CD4-positive, alpha-beta T cell treated with Interleukin-6 at 100 ng/mL for 8 hours (primary cell): ENCODE measurements at places on chromosomes 5 and 9.

DNA sequence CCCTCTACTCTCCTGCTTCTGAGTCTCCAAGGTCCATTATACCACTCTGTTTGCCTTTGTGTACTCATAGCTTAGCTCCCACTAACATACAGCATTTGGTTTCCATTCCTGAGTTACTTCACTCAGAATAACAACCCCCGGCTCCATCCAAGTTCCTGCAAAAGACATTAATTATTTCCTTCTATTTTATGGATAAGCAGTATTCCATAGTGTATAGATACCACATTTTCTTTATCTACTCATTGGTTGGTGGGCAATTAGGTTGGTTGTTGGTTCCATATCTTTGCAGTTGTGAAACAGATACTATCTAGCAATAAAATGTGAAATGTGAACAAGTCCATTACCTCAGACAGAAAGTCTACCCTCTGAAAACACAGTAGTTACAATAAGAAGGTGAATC is 110.3 kb downstream of the DOCK8 start:
- no peak for DNase-seq

- DNase-seq: no peak
Observed at GRCh38 chr9:112091810-112092209, 83.3 kb downstream of the SUSD1 start.

DNA sequence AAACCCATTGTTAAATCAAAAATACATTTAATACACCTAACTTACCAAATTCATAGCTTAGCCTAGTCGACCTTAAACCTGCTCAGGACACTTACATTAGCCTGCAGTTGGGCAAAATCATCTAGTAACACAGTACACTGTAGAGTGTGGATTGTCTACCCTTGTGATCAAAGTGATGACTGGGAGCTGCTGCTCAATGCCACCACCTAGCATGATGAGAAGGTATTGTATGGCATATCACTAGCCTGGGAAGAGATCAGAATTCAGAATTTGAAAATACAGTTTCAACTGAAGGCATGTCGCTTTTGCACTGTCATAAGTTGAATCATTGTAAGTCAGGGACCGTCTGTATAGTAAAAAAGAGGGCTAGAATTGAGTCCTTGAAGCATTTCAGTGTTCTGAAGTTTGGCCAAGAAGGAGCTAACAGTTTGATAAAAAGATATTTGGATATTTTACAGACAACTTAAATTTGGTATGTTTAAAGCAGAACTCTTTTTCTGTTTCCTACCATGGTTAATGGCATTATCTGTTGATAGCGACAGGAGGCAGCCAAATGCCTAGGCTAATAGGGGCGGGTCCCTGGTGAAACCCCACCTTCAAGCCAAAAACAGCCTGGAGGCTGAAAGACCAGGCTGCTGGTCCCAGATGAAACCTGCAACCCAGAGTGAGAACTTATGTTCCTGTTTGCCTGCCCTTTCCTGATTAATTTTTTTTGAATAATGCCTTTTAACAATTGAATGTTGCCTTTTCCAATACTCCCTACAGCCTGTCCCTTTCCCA is 23.0 kb downstream of the SMIM15 start:
- no peak for DNase-seq

DNA sequence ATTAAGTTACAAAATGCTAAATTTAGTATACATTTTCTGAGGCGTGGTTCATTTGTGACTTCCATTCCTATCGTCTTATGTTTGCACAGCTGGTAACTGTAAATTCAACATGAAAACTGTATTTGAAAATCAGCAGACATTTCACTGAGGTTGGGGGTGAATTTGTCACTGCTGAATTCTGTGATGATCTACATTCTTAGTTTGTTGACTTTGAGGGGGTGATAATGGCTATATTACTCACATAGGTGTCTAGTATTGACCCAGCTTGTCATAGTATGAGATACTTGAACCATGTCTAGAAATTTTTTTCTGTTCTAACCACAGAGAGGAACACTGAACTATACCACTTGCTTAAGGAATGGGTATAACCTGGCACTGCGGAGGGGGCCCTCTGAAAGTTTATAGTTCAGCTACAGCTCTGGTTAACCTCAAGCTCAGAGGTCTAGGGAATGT is 313.3 kb downstream of the PIK3R1 start:
- DNase-seq: no peak

- no peak for DNase-seq
Observed at GRCh38 chr9:134959126-134959970, 41.6 kb upstream of the FCN1 start.

DNA sequence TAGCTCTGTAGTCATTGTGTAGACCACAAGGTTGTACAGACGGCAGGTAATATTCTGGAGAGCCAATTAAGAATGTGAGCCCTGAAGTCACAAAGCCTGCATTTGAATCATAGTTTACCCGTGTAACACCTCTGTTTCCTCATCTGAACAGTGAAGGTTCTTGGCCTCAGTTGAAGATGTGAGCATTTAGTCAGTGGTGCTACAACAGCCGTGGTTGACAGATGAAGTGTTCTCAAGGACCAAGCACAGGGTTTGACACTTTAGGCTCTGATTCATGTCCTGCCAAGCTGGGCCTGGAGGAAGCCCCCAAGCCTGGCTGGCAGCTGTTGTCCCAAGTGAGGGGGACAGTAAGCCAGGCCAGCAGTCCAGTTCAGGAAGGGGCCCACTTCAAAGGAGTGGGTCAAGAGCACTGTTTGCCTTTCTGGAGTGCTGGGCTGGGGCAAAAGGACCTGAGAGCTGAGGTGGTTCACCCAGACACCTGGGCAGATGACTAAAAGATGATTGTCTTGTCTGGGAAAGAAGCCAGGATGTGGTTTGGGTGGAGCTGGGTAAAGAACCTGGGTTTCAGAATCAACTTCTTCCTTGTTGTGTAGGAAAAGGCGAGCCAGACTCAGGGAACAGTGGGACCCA is 20.7 kb downstream of the FAXDC2 start:
- peak; percentile 53 for DNase-seq

GRCh38 chr5:177313561-177314259 is 2.0 kb upstream of the MXD3 start:
- no peak for DNase-seq

DNA sequence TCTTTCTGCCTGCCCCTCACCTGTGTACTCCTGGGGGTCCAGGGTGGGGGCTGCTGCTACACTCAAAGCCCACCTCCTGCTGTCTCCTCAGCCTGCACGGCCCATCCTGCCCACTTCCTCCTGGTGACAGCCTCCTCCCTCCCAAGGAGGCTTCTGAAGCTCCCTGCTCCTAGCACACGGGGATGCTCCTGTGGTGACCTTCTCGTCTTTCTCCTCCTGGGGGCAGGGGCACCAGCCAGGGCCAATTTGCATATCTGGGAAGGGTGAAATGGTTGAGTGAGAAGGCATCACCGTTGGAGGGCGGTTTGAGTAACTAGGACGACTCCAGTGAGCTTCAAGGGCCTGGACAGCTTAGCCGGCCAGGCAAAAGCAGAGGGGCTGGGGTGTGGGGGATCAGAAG is 51.9 kb upstream of the COL5A1 start:
- no peak for DNase-seq

DNA sequence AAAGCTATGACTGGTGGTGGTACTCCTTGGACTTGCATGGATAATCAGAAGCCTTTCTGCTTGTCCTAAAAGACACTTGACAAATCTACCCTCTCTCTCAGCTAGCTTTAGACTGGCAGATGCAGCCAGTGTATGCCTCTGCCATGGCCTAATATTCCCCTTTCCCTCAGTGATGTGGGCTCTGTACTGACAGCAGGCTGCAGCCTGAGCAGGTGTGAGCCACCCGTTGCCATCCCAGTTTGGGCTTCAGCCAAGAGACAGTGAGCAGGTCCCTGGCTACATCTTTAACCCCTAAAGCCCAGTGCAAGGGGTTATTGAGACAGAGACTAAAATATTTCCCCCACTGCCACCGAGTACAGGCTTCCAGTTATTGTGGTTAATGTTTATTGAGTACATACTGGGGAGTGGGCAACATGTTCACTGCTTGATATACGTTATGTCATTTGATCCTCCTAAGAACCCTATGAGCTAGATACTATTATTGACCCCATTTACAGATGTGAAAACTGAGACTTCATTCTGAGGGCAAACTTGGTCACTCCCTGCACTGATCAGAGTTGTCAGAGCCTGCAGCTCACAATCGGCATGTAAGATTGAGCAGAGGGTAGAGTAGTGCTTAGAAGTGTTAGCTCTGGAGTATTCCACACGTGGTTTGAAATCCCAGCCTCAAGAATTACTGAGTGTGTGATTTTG is 254.2 kb downstream of the ARHGAP26 start:
- DNase-seq: no peak

GRCh38 chr5:45604092-45604491 is 92.1 kb downstream of the HCN1 start:
- no peak for DNase-seq

DNA sequence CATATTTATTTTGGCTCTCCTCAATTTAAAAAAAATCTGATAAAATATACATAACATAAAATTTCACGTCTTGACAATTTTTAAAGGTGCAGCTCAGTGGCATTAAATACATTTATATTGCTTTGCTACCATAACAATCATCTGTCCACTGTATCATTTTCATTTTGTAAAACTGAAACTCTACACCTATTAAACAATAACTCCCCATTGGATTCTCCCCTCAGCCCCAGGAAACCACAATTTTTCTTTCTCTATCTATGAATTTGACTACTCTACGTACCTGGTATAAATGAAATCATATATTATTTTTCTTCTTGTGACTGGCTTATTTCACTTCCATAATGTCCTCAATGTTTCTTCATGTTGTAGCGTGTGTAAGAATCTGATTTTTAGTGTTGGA is 563.5 kb downstream of the PRR16 start:
- no peak for DNase-seq

DNA sequence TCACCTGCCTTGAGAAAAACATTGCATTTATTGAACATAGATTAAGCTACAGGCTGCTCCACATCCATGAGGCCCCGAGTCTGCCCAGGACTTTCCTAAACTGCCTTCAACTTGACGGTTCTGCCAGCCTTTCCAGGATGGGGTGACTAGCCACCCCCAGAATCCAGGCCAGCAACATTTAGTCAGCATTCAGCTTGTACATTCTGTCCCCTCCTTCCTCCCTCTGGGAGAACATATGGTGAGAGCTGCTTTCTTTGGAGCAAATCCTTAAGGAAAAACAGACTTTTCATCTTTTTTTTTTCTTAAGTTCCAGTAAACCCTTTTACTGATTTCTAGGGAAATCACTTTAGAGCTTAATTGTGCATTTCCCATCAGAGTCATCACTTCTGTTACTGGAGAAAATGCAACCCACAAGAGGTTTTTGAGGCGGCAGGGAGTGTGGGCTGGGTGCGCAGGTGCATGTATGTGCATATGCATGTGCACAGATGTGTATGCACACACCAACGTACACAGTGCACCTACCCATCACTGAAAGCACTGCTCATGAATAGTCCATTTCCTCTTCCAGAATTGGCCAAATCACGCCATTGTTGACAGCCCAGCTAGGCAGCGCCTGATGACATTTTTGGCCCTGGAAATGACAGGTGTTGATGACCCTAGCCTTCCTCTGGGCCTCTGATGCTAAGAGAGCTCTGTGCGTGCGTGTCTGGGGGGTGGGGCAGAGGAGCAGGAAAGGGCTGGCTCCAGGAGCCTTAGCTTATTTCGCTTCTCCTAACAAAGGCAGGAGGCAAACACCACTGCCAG is 145.6 kb downstream of the HSD17B3 start:
- DNase-seq: no peak

DNA sequence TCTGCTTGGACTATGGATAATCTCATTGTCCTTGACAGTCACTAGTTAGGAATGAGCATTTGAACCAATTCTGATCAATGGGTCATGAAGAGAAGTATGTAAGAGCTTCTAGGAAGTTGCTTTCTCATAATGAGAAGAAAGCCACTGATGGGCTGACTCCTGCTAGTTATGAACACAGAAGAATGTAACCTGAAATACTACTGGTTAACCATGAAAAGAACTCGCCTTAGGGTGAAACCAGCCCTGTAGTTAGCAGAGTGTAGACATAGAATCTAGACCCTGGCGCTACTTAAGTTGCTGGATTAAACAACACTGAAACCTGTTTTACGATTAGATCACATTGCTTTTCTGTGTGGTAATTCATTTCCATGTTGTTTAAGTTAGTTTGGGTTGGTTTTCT is 26.6 kb downstream of the SLF1 start:
- DNase-seq: no peak

GRCh38 chr9:93091453-93092081 is 4.5 kb upstream of the CARD19 start:
- peak; percentile 49 for DNase-seq

- DNase-seq: no peak
Observed at GRCh38 chr5:54013556-54014194, 296.7 kb downstream of the ARL15 start.

DNA sequence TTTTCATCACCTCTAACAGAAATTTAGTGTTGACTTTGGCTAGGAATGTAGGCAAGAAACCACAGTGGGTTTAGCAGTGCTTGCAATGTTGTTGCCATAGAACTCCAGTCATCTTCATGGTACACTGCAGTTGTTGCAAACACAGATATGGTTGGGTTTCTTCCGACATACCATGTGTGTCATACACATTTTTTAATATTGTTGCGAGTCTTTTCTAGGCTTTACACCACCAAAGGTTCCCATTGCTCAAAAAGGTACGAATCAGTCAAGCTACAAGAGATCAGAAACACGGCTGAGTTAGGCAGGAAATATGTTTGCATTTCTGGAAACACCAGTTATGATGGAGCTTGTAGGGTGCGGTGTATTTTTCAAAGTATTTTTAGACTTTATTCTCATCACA is 172.4 kb downstream of the SYK start:
- DNase-seq: no peak

GRCh38 chr5:122653087-122654017 is 121.5 kb upstream of the SNX2 start:
- DNase-seq: no peak

DNA sequence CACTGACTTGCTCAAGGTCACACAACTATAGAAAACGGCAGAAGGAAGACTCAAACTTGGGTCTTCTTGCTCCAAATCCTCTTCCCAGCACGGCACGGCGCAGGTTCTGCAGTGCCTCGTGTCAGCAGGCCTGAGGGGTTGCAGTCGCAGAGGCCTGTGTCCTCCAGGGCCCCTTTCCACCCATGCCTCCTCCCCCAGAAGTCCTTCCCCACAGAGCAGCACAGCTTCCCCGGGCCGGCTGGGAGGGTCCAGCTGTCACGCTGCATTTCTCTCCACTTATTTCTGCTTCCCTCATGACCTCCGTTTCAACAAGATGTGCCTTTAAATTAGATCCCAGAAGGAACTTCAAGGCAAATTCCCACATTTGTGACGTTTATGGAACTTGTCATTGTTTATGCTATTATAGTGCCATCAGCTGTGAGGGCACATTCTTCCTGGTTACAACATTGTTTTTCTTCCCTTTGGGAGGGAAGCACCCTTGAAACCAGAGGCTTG is 148.4 kb downstream of the C5orf15 start:
- no peak for DNase-seq

GRCh38 chr9:94199776-94200175 is 59.3 kb upstream of the ZNF169 start:
- DNase-seq: no peak

DNA sequence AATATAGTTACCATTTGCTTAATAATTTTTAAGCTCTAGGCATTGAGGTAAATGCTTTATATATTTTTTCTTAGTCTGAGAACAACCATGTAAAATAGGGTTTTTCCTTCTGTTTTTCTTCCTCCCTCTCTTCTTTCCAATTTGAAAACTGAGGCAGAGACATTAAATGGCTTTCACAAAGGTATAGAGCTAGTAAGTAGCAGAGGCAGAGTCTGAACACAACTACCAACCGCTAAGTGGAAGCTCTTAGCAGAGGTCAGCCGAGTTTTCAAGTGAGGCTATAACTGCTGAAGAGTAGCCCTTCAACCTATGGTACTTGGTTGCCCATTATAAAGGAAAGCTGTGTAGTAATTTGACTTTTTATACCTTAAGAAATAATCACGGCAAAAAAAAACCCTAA is 187.1 kb downstream of the MEF2C start:
- DNase-seq: no peak

GRCh38 chr9:131641618-131642495 is 96.5 kb downstream of the PRRT1B start:
- DNase-seq: no peak
